Urinary bladder (tissue), 4 donors: ENCODE measurements at places on chromosomes 1 and 21.

DNA sequence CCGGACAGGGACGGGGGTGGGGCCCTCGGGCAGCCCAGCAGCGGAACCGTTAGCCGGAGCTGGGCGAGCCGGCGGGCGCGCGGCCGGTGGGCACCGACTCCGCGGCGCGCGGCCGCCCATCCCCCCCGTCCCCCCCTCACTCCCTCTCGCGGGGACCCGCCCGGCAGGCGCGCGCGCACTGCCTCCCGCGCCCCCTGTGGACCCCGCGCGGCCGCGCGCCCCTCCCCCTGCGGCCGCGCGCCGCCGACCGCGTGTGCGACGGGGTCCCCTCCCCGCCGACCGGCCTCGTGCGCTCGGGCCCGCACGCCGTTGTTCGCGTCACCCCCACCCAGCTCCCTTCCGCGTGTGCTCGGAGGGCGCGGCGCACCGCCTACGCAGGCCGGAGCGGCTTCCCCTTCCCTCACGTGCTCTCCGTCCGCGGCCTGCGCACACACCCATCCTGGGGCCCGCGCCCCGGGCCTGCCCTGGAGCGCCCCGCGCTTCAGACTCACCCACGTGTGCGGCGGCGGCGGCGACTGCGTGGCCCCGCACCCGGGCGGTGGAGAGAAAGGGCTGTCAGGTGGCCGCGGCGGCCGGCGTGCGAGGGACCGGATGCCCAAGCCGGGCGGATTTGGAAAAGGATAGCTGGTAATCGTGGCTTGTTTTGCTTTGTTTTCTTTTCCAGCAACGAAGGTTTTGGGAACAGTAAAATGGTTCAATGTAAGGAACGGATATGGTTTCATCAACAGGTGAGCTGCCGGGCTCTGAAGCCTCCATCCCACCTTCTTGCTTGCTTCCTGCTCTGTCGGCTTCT lies 717 bp downstream of the YBX1 start:
- DNase-seq, result no peak

DNA sequence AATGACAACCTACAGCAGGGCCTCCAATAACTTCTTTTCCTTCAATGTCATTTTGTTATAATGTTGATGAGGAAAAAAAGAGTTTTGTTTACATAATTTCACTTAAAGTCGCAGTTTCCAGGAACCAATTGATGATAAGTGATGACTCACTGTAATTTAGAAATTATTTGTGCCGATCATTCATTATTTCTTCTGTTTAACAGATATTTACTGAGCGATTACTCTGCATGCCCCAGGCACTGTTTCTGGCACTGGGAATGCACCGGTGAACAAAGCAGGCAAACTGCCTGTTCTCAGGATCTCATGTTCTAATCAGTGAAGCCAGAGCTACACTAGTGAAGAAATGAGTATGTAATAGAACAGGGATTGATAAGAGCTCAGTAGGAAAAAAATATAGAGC lies 403.4 kb downstream of the NTNG1 start:
- no peak for DNase-seq

- DNase-seq, result no peak
Measured at GRCh38 chr1:244732851-244733450, 80.0 kb downstream of the DESI2 start.

GRCh38 chr1:243428617-243429342 lies 172.9 kb downstream of the SDCCAG8 start:
- no peak for DNase-seq

DNA sequence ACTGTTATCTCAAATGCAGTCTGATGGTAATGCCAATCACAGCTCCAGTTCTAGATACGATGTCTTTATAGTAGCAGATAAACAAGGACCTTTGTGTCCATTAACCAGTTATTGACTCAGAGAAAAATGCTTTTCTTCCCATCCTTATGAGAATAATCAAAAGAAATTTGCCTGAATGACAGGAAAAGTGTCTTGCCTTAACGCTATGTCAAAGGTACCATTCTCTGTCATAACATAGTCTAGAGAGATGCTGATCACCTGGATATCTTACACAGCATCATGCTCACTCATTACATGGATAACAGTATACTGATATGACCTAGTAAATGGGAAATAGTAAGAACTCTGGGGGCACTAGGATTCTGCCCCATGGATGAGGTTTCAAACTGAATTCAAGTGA lies 151.7 kb upstream of the NEGR1 start:
- DNase-seq, result no peak

GRCh38 chr21:25708467-25709065 lies 26.1 kb downstream of the ATP5PF start:
- DNase-seq, result peak; percentile 20

DNA sequence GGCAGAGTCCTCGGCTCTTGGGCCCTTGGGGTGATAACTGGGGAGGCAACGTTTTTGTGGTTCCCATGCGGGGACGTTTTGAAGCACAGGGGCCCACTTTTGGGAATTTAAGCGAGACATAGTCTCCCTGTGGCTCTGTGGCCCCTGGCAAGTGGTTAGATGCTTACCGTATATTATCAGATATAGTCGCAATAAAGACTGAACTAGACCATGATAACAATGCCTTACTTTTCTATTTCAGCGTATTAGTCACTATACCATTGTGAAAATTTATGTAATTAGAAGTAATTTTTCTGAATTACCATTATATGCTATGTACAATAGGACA lies 538 bp upstream of the RCAN1 start:
- no peak for DNase-seq

- peak; percentile 28 for DNase-seq
Measured at GRCh38 chr1:163315773-163316374, 5.9 kb upstream of the NUF2 start.
